Dermis blood vessel endothelial cell (primary cell): ENCODE measurements at places on chromosomes 6 and 20. TPM values are rescaled to one million over a fixed set of nuclear protein-coding genes. Genes with fewer than 3 reads are reported as not detected.

C20orf202 gene
- total RNA-seq = not detected in 2 replicates

- DNase-seq = no peak
Measured at GRCh38 chr6:49539102-49539501, 11.4 kb upstream of the C6orf141 start.

DDAH2 gene
- 126 and 150 TPM in 2 replicates for total RNA-seq

DNA sequence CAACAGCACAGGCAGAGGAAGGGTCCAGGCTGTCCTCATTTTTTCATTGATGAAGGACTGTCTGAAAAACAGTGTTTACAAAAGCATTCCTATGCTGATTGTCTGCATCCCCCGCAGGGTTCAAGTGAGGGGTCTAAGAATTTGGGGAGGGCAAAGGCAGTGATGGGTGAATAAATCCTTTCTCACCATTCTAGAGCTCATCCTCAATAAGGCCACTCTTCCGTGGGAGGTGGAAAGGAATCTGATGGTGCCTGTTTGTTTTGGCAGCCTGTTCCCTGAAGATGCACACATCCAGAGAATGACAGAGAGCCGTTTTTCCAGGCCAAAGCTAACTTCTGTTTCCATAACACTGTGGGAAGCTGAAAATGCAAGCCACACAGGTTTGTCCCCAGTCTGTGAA, 164.5 kb downstream of the MOXD1 start:
- no peak for DNase-seq

GRCh38 chr6:75268121-75268987, 16.2 kb downstream of the TMEM30A start:
- DNase-seq = peak; percentile 71

GRCh38 chr6:43570876-43571441, 4.9 kb downstream of the XPO5 start:
- DNase-seq = no peak

MAN1A1 gene
- total RNA-seq = 179 and 202 TPM in 2 replicates

GRCh38 chr6:166739117-166739975, 112.3 kb upstream of the RPS6KA2 start:
- DNase-seq = no peak

DNA sequence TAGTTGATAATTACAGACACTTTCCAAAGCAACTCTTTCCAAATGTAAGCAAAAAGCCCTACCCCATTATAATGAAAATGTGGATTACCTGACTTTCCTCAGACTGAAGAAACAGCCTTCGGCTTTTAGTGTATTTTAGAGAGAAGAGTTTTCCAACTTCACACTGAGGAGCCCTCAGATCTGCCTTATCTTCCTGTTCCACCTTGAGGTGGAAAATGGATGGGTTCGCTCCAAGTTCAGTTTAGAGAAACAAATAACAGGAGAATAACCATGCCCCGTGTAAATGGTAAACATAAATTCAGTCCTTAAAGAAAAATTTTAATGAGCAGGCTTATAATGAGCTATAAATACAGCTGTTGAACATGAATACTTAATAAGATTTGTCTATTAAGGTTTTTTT, 21.1 kb upstream of the MTHFD1L start:
- no peak for DNase-seq

IL17F gene
- not detected in 2 replicates for total RNA-seq

KIF16B gene
- total RNA-seq = 9.7 and 12.9 TPM in 2 replicates

DNA sequence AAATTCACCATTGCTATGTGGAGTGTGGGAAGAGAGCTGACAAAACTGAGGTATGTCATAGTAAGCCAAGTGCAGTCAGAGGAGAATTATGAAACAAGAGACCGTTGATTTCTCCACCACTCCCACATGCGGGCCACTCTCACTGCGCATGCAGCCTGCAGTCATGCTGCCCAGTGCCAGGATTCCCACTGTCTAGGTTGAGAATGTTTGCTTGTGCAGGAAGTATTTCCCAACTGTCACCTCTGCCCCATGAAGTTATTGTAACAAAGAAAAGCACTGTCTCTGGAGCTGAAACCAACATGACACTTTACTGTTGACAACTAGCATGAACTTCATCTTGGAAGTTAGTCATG, 18.7 kb upstream of the SFT2D1 start:
- no peak for DNase-seq

GRCh38 chr6:10194816-10195672, 219.8 kb downstream of the TFAP2A start:
- no peak for DNase-seq

DNA sequence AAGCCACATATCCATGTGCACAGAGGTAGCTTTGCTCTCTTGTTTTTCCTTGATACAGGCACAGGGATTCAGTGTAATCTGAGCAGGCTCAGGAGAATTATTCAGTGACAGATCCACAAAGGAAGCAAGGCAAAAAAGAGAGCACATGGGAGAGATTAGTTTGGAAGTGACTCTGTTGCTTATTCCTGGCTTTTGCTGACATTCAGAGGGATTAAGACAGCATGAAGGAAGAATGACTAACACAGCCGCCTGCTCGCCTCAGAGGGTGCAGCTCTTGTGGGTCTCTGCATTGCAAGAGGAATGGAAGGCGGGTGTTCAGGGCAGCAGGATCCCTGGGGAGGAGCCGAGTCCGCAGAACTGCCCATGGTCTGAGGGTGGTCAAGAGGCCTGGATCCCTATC, 203.4 kb upstream of the KCNQ5 start:
- no peak for DNase-seq

GDAP1L1 gene
- not detected in 2 replicates for total RNA-seq

GRCh38 chr20:56843386-56843785, 214.3 kb downstream of the TFAP2C start:
- DNase-seq = no peak

SCGN gene
- total RNA-seq = 0.17 TPM in 1 of 2 replicates, not detected in the other

DNA sequence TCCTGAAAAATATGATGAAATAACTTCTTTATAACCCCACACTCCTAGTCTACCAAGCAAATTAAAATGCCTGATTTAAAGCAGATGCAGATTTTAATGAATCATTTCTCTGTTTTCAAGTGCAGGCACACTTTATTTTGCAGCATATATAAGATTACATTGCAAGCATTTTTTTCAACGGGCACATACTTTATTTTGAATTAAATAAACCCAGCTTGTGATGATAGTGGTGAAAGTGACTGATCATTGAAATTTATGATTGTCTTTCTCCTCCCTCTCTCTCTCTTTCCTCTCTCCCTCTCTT, 12.2 kb upstream of the MOXD1 start:
- DNase-seq = no peak

DNA sequence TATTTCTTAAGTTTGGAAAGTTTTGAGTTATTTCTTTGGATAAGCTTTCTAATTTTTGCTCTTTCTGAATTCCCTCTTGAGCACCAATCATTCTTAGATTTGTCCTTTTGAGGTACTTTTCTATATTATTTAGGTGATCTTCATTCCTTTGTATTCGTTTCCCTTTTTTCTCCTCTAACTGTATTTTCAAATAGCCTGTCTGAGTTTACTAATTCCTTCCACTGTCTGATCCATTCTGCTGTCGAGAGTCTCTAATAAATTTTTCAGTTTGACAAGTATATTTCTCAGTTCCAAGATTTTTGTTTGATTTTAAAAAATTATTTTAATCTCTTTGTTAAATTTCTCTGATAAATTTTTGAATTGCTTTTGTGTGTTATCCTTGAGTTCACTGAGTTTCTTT, 16.3 kb upstream of the ZNF311 start:
- no peak for DNase-seq

DNA sequence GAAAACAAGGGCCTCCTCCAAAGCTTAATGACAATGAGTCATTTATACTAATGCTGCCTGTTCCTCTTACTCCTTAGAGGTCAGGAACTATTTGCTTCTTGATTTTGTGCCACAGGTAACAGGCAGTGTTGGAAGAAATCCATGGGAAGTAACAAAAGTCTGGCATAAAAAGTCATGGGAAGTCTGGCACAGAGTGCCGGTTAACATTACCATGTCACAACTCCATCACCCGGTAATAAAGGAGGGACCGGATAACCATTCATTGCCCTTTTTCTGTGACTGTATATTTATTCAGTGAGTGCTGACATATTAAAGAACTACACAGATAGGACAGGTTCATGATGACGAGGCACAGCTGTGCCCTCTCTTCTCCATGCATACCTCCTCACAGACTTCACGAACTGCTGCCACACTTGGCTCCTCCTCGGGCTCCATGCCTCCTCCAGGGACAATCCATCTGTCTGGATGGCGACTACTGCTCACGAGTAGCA, 50.9 kb downstream of the NUDT3 start:
- DNase-seq = peak; percentile 84

TUBB gene
- total RNA-seq = 301 and 692 TPM in 2 replicates

- DNase-seq = no peak
Measured at GRCh38 chr6:164010441-164011103, 596.1 kb downstream of the QKI start.

- no peak for DNase-seq
Measured at GRCh38 chr6:9025796-9026394, 590.5 kb upstream of the SLC35B3 start.

- no peak for DNase-seq
Measured at GRCh38 chr20:638579-638978, 14.4 kb downstream of the SRXN1 start.

- DNase-seq = peak; percentile 70
Measured at GRCh38 chr20:45833883-45834796, 541 bp downstream of the SNX21 start.

GRCh38 chr20:25072226-25072811, 9.6 kb downstream of the VSX1 start:
- DNase-seq = no peak

RING1 gene
- total RNA-seq = 22.6 and 29.0 TPM in 2 replicates

DNA sequence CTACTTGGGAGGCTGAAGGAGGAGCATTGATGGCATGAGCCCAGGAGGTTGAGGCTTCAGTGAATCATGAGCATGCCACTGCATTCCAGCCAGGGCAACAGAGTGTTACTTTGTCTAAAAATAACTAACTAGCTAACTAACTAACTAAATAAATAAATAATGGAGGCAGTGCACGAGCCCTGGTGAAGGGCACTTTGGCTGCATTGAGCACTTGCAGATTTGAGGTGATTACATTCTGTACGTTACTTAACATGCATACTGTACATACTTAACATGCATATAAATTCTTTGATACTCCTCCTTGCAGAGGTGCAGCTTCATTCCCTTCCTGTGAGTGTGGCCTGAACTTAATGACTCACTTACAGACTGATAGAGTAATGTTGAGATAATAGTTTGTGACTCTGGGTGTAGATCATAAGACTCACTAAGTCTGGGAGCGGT, 10.7 kb downstream of the HLA-A start:
- peak; percentile 48 for DNase-seq

DNA sequence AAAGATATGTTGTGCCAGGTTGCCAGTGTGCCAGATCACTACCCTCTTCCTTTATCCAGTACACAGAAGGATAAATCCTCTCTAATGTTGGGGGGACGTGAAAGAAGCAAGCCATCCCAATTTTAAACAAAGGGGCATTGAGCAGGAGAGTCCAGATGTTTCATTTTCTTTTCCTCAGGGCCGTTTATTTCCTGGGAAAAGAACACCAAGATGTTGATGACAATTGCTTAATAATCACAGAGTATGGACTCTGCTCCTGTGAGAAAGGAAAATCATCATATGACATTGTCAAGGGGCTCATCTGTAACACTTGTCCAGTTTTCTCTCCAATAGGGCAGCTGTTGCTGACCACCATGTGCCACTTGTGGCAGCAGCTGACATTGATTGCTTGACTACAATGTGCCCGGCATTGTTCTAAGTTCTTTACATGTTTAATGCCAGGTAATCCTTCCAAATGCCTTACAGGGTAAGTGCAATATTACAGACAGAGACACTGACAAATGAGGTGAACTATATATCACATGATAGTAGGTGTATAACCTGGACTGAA, 161.4 kb downstream of the CD109 start:
- DNase-seq = no peak

CPNE5 gene
- total RNA-seq = 12.9 and 14.0 TPM in 2 replicates

DNA sequence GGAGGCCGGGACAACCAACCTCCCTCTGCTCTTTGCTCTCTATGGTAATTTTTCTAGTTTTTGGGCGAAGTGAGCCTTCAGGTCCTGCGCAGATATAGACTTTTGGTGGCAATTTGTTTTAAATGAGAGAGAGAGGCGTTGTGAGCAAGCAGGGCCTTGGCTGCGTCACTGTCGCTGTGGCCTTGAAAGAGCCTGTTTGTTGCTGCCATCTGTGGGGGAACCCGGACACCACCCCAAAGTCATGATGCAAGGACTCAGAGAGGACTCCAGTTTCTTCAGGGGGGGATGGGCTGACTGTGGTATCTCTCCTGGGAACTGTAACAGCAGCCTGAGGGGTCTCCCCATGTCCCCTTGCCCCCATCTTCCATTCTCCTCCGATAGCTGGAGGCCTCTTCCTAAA, 462.7 kb upstream of the SULF2 start:
- no peak for DNase-seq
